Placental pericyte (primary cell): ENCODE measurements at places on chromosomes 1 and 21. TPM values are rescaled to one million over a fixed set of nuclear protein-coding genes. Genes with fewer than 3 reads are reported as not detected.

PGLYRP4 gene
- total RNA-seq = not detected in 2 replicates

TCEA3 gene
- 6.4 and 25.4 TPM in 2 replicates for total RNA-seq

LRRC3 gene
- total RNA-seq = 0.29 and 0.66 TPM in 2 replicates

TNNT2 gene
- total RNA-seq = under 0.01 TPM in 1 of 2 replicates, not detected in the other

GPR37L1 gene
- under 0.01 and 0.22 TPM in 2 replicates for total RNA-seq

SLC1A7 gene
- total RNA-seq = 0.14 and 3.7 TPM in 2 replicates

NR5A2 gene
- total RNA-seq = 0.14 TPM in 1 of 2 replicates, not detected in the other

MARK1 gene
- 0.43 and 0.66 TPM in 2 replicates for total RNA-seq

MTF2 gene
- total RNA-seq = 15.1 and 36.5 TPM in 2 replicates

PLA2G2D gene
- total RNA-seq = not detected in 2 replicates

REN gene
- total RNA-seq = 0.29 and 0.66 TPM in 2 replicates

NUDT4B gene
- 40.9 and 57.8 TPM in 2 replicates for total RNA-seq

NBPF4 gene
- total RNA-seq = 0.14 and 0.66 TPM in 2 replicates

CCDC30 gene
- 0.43 and 0.66 TPM in 2 replicates for total RNA-seq

S100A14 gene
- not detected in 2 replicates for total RNA-seq

CASQ1 gene
- total RNA-seq = 0.14 TPM in 1 of 2 replicates, not detected in the other

ADGRL4 gene
- total RNA-seq = 3.7 and 44.8 TPM in 2 replicates

DIO1 gene
- not detected in 2 replicates for total RNA-seq
